ENCODE measurements at places on chromosomes 11 and 22. TPM values are rescaled to one million over a fixed set of nuclear protein-coding genes. Genes with fewer than 3 reads are reported as not detected.

LIPT2 gene
- total RNA-seq, result 2.8 TPM

HBD gene
- not detected for total RNA-seq

OR52N4 gene
- total RNA-seq, result not detected

F2 gene
- not detected for total RNA-seq

TSSK2 gene
- not detected for total RNA-seq

CDC45 gene
- 5.4 TPM for total RNA-seq

RAB36 gene
- total RNA-seq, result 3.5 TPM

HPX gene
- 2.5 TPM for total RNA-seq

TSSC4 gene
- 38.9 TPM for total RNA-seq

PLEKHB1 gene
- 0.58 TPM for total RNA-seq

FKBP2 gene
- total RNA-seq, result 52.4 TPM

PRR33 gene
- not detected for total RNA-seq

ALDH3B1 gene
- total RNA-seq, result 2.9 TPM

MN1 gene
- total RNA-seq, result 8.0 TPM

LGR4 gene
- 17.6 TPM for total RNA-seq

POLDIP3 gene
- total RNA-seq, result 31.9 TPM

ZNF280B gene
- 2.5 TPM for total RNA-seq

P2RY2 gene
- 1.4 TPM for total RNA-seq

SAA2 gene
- 0.87 TPM for total RNA-seq

CYP2D6 gene
- not detected for total RNA-seq

DDI1 gene
- not detected for total RNA-seq

DCDC1 gene
- not detected for total RNA-seq

RAC2 gene
- total RNA-seq, result 126 TPM

DGAT2 gene
- 3.0 TPM for total RNA-seq

MMP27 gene
- not detected for total RNA-seq

AMOTL1 gene
- 59.3 TPM for total RNA-seq

FDXACB1 gene
- total RNA-seq, result 3.2 TPM

PLEKHA7 gene
- 0.39 TPM for total RNA-seq

FAT3 gene
- 3.3 TPM for total RNA-seq

RIMBP3C gene
- total RNA-seq, result 0.44 TPM

NPAS4 gene
- total RNA-seq, result not detected

GLYATL1 gene
- not detected for total RNA-seq

HEPHL1 gene
- total RNA-seq, result not detected

MS4A14 gene
- not detected for total RNA-seq
